Skin of body (tissue), 3 donors: ENCODE measurements at places on chromosomes 11 and 22.

GRCh38 chr22:43014316-43014868 lies 557 bp downstream of the PACSIN2 start:
- no peak for DNase-seq

- no peak for DNase-seq
Measured at GRCh38 chr11:78039391-78039918, 16.4 kb upstream of the KCTD14 start.

DNA sequence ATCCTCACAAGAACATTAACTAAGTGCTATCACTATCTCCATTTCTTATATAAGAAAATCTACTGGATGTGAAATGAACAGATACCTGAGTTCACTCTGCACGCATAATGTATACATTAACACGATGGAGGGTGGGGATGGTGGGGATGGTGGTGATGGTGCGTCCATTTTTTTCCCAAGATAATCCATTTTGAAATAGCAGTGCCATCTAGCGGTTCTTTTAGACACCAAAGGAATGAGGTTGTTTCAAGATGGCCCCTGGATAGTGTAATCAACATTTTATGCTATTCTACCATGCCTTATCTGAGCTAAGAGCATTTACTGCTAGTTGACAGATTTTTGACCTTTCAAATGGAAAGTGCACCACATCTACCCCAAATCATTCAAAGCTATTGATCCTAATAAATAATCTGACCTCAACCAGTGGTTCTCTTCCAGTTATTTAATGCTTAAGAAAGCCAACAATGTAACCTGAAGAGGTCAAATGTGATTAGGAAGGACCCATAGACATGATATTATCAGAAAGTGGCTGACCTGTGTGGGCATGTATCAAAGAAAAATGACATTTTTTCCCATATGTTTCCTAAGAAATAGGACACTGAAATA lies 714.7 kb upstream of the TENM4 start:
- no peak for DNase-seq

DNA sequence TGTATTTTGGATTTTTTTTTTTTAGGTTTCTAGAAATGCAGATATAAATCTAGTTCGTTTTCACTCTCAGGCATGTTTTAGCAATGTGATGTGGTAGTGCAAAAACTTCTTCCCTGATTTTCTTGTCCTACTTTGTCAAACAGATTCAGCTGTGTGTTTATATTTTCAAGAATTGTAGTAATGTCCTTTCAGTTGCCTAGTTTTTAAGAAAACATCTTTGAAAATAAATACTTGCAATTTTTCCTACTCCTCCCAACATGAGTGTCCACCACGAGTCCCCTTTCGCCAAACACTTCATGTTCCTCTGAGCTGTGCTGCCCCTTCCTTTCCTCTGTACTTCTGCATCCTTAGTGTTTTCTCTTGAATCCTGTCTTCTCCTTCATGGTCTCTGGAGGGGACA lies 686.9 kb downstream of the NTM start:
- DNase-seq = no peak

DNA sequence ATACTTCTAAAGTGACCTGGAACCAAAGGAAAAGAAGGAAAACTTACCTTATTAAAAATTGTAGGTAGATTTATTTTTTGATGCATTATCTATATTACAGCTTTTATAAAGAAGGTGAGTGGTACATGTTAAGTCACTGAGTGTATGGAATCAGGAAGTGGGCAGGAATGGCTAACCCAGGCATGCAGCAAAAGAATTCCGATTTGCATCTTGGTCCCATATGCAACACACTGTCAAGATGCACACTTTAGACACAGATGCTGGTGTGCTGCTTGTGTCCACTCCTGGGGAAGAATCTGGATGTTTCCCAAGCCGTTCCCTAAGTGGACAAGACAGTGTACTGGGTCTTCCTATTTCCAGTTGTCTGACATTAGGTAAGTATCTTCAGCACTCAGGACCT lies 99.9 kb upstream of the SORL1-AS1 start:
- DNase-seq = no peak

GRCh38 chr11:35632301-35632700 lies 14.0 kb downstream of the FJX1 start:
- DNase-seq = no peak

DNA sequence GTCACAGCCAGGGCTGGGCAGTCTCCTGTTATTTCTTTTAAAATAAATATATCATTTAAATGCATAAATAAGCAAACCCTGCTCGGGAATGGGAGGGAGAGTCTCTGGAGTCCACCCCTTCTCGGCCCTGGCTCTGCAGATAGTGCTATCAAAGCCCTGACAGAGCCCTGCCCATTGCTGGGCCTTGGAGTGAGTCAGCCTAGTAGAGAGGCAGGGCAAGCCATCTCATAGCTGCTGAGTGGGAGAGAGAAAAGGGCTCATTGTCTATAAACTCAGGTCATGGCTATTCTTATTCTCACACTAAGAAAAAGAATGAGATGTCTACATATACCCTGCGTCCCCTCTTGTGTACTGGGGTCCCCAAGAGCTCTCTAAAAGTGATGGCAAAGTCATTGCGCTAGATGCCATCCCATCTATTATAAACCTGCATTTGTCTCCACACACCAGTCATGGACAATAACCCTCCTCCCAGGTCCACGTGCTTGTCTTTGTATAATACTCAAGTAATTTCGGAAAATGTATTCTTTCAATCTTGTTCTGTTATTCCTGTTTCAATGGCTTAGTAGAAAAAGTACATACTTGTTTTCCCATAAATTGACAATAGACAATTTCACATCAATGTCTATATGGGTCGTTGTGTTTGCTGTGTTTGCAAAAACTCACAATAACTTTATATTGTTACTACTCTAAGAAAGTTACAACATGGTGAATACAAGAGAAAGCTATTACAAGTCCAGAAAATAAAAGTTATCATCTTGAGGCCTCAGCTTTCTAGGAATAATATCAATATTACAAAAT lies 13.4 kb downstream of the OR51B4 start:
- DNase-seq = no peak

GRCh38 chr11:73353422-73353821 lies 22.8 kb upstream of the RELT start:
- DNase-seq = no peak

GRCh38 chr11:119627286-119627685 lies 101.7 kb downstream of the NECTIN1 start:
- no peak for DNase-seq

- DNase-seq = peak; percentile 75
Measured at GRCh38 chr11:109527496-109527895, 105.5 kb downstream of the C11orf87 start.

- DNase-seq = no peak
Measured at GRCh38 chr11:116339306-116340098, 433.3 kb downstream of the BUD13 start.

DNA sequence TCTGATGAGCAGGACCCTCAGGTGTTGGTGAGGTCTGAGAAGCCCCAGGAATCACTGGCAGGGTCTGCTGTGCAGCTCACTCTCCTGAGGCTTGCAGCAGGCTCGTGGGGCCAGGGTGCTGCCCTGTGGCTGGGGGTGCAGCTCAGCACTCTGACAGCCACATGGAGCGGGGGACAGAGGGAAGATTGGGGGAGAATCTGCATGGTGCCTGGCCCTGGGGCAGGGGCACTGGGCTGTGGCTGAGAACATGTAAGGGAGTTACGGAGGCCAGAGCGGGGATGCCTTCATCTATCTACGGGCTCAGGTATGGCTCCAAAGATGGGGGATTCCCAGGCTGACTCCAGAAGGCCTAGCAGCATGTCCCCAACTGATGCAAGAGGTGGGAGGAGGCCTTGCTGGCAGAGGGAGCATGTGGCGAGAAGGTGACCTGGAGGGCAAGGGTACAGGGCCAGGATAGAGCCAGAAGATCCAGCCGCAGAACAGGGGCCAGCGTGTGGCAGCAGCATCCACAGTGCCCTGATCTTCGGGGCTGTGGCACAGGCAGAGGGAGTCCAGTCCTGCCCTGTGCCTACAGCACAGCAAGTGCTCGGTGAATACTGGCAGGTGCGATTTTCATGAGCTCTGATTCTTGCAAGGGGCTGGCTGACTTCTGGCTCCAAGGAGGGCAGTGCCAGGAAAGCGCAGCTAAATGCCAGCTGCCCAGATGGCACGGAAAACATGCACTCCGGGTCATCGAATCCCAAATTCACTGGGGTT lies 184.7 kb downstream of the CTTN start:
- no peak for DNase-seq

DNA sequence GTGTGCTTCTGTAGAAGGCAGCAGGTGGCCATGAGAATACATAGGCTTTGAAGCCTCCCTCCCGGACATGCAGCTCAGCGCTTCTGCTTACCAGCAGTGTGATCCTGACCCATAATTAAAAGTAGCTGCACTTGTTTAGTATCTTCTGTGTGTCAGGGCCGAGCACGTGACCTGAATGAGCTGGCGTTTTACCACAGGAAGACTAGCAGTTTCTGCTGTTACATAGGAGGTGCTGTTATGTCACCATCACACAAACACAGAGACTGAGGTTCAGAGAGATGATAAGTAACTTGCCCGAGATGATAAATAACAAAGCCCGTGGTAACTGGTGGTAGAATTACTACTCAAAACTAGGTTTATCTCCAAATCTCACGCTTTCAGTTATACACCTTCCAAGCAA lies 329.5 kb downstream of the OPCML start:
- no peak for DNase-seq

DNA sequence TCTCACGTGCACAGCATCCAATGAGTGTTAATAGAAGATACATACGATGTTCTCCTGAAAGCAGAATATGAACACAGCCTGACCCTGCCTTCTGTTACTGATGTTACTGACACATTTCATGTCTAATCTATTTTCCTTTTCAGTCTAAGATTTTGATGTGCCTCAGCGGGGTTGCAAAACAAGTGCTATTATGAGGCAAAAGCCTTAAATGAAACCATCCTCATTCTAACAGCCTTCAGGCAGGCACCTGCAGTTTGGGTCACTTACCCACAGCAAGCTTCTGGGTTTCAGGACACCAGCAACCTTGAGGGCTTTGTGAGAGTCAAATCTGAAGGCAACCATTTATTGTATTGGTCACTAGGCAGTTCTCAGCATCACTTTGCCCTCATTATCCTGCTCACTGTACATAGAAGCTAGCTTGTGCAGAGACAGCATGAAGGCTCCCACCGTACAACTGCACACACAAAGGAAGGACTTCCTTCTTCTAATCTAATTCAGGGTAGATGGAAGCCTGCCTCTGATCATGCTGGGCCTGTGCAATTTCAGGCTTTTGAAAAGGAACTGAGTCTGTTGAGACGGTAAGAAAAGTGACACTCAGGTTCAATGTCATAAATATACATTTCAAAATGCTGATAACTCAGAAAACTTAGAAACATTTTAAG lies 183.2 kb upstream of the PITPNB start:
- no peak for DNase-seq

- DNase-seq = no peak
Measured at GRCh38 chr11:35675901-35676610, 13.5 kb downstream of the TRIM44 start.

DNA sequence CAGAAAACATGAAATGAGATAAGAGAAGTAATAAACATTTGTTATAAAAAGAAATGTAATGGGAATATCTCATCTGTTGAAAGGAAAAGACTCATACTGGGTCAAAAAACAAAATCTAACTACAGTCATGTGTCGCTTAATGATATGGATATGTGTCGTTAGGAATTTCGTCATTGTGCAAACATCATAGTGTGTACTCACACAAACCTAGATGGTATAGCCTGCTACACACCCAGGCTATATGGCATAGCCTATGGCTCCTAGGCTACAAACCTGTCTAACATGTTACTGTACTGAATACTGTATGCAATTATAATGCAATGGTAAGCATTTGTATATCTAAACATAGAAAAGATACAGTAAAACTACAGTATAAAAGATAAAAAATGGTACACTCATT lies 89.8 kb upstream of the ZC3H12C start:
- no peak for DNase-seq

GRCh38 chr11:94581926-94582325 lies 14.8 kb downstream of the PIWIL4 start:
- DNase-seq = no peak

GRCh38 chr11:131829725-131830124 lies 459.3 kb downstream of the NTM start:
- no peak for DNase-seq

DNA sequence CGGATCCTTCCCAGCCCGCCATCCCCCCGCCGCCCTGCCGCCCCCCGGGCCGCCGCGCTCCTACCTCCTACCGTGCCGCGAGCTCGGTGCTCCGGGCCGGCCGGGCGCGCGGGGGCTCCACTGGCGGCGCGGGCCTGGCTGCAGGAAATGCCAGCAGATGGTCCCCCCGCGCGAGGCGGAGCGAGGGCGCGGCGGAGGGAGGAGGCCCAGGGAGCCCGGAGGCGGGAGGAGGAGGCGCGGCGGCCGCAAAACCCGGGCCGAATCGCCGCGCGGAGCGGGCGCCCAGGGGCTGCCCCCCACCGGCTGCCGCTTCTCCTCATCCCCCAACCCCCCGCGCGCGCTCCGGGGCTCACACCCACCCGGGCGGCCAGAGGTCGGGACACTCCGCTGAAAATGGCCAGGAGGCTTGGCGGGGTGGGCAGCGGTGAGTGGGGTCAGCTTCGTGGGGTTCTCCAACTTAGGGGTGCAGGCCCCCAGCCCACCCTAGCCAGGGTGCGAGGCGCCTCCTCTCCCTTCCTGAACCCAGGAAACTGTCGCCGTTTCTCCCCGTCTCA lies at the start of gene OSBPL5:
Gene OSBPL5, minus strand, starts transcription at position 159 of the 554 bp plus-strand sequence. CDS start 36,162 bp downstream, outside the sequence.
- DNase-seq = peak; percentile 43

GRCh38 chr11:33303541-33303940 lies 46.4 kb downstream of the HIPK3 start:
- DNase-seq = no peak

- no peak for DNase-seq
Measured at GRCh38 chr11:2458321-2458720, 13.5 kb downstream of the KCNQ1 start.

GRCh38 chr11:31767685-31768084 lies 43.4 kb downstream of the PAX6 start:
- DNase-seq = no peak

DNA sequence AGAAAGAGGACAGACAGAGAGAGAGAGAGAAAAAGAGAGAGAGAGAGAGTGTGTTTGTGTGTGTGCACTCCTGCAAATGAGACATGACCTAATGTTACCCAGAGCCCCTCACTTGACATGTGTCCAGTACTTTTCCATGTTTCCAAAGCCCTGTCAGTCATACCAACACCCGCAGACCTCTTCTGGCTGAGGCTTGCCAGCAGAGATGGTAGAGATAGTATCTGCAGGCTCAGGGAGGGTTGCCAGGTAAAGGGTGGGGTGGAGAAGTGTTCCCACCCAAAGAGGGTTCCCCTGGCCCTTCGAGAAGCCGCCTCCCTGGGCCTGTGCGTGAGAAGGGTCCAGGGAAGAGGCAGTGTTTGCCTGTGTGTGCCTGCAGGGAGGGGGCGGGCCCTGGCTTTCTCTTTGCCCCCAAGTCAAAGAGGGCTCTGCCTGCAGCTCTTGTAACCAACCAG lies 40.7 kb downstream of the POU2F3 start:
- DNase-seq = no peak

GRCh38 chr11:8263769-8264410 lies at the start of gene LMO1:
TSS of gene LMO1 (minus strand) at chr11:8263878. CDS start at chr11:8263362, 516 bp downstream.
- DNase-seq = peak; percentile 55

DNA sequence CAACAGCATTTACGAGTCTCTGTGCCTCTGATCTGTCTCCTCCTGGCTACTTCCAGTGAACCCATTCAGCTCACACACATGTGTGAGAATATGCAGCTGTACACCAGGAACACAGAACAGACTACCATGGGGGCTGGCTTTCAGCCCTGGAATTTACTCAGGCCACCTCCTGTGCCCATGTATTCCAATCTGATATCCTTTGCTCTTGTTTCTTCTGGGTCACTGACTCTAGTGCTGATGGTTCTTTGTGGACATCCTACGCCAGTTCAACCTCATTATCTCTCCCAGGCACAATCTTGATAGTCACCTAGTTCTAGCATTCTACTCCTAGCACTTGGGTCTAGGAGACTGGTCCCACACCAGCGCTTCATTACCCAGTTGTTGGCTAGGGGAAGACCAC lies 23.0 kb upstream of the ZC3H12C start:
- no peak for DNase-seq

GRCh38 chr11:58058276-58059006 lies 27.7 kb downstream of the OR6Q1 start:
- no peak for DNase-seq
